ENCODE measurements at places on chromosomes 6 and 20.

- no peak for DNase-seq
Observed at GRCh38 chr6:150270330-150271052, 98.3 kb upstream of the IYD start.

GRCh38 chr6:151036869-151037680 lies 171.6 kb downstream of the MTHFD1L start:
- peak; percentile 12 for DNase-seq

GRCh38 chr6:138507977-138508675 lies 8.8 kb upstream of the NHSL1 start:
- no peak for DNase-seq

DNA sequence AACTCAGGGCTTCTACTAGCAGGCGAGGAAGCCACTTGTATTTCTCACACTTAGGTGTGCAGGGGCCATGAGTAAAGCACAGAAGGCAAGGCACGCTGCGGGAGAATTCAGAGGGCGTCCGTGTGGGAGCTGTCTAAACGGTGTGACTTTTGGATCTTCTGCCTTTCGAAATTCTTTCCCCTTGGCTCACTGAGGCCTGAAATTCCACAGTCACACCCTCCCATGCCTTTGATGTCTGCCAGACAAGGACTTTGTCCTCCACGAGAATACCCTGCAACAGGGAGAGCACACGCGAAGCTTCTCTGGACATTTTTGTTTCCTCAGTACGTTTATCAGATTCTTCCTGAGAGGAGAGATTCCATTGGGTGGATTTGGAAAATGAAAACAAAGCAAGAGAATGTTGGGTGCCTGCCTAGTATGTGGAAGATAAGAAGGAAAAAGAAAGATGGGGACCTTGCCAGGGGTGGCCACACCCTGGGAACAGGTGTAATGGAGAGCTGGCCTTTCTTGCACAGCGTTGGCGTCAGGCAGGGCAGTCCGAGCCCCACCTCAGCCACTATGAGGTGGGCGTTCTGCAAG lies 235.7 kb downstream of the MYLK4 start:
- no peak for DNase-seq

- no peak for DNase-seq
Observed at GRCh38 chr6:39092124-39092523, 22.9 kb downstream of the SAYSD1 start.

GRCh38 chr6:63926950-63927927 lies 291.6 kb downstream of the PHF3 start:
- no peak for DNase-seq

GRCh38 chr6:23587582-23587981 lies 538.4 kb upstream of the NRSN1 start:
- DNase-seq: no peak

- DNase-seq: no peak
Observed at GRCh38 chr6:145252737-145253136, 482.6 kb downstream of the EPM2A start.

DNA sequence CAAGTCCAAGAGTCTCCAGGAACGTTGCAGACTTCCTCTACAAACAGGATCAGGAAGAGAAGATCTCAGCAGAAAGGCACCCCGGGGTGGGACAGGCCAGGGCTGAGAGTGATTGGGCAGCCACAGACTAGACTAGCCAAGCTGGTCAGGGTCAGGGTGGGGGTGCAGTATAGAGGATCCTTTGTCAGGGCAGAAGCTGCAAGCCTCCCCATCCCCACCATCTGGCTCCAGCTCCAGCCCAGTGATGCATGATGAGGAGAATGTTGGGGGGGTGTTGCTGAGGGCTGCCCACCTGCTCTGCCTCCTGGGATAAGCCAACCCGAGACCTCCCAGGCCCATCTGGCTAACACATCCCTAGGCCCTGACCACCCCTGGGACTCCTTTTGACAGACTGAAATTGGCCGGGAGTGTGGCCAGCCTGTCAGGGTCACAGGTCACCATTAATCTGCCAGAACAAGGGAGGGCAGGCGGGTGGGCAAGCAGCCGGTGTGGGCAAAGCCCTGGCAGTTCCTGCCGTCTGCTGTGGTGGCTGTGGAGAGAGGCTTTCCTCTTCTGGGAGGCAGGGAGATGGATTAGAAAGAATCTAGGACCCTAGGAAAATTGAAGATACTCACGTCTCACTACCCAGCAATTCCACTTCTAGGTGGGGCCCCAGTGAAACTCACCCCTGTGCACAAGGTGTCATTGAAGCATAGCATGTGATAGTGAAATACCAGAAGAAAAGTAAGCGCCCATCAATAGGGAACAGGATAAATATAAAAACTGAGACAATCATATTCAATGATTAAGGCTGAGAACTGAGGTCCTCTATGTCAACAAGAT lies 22.1 kb upstream of the SNTA1 start:
- no peak for DNase-seq

DNA sequence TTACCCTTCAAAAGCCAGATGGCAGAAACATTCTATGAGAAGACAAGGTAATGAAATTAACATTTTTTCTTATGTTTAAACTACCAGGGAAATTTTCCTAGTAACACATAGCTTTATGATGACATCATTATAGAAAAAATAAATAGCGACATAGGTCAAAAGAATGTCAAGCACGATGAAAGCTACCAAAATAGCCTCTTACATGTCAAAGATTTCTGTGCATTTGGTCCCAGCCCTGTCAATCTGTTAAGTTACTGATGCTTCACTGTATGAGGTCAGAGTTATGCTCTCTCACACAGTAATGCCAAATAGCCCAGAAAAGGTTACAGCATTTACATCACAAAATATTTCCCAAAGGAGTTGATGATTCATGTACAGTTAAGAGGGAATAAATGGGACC lies 199.8 kb upstream of the DEFB112 start:
- DNase-seq: no peak

DNA sequence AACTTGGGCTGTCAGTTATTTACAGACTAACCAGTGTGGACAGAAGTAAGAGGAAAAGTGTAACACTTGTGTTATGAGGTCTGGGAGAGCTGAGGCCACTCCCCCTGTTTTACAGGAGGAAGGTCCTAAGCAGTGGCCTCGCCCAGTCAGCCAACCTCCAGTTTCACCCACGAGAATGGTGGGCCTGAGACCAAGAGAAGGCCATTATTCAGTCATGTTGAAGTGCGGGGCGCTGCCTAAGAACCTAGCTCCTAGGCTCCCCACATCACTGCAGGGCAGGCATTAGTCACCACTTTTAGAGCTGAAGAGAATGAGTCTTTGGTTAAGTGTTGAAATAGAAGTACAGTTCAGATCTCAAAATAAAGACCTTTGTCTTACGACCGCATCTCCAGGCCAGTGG lies 27.9 kb downstream of the CDYL start:
- no peak for DNase-seq

- DNase-seq: no peak
Observed at GRCh38 chr6:160102956-160103824, 18.4 kb upstream of the SLC22A1 start.

- DNase-seq: no peak
Observed at GRCh38 chr6:75421316-75422023, 72.1 kb downstream of the FILIP1 start.

DNA sequence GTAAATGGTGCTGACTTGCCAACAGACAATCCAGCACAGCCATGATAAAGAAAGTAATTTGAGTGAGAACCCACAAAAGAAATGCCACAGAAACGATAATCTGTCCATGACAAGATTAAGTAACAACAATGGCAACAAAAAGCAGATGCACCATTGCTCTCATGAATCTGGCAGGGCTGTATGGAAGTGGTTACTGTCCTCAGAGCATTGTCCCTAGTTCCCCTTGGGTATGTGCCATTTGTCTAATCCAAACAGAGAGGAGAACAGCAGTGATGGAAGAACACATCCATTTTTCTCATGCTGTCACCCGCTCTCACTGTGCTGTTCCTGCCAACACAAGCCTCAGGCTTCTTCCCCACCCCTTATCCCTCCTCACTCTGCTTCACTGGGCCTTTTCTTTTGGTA lies 65.8 kb downstream of the REV3L start:
- no peak for DNase-seq

GRCh38 chr20:37711994-37712964 lies 18.4 kb downstream of the CTNNBL1 start:
- DNase-seq: no peak

DNA sequence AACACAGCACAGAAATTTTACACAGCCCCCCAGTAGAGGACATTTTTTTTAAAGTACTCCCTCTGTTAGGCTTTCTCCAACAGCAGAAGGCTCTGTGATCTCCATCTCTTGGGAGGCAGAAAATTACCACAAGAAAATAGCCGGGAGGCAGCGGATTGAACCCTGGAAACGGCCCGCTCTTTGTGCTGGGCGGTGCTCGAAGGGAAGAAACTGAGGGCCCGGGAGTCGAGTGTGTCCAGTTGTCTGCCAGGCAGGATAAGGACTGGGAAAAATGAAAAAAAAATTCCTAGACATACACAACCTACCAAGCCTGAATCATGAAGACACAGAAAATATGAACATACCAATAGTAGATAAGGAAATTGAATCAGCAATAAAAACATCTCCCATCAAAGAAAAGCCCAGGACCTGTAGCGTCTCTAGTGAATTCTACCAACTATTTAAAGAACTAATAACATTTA lies 31.5 kb downstream of the POM121L2 start:
- no peak for DNase-seq

- no peak for DNase-seq
Observed at GRCh38 chr20:39107741-39108140, 145.6 kb downstream of the DHX35 start.

DNA sequence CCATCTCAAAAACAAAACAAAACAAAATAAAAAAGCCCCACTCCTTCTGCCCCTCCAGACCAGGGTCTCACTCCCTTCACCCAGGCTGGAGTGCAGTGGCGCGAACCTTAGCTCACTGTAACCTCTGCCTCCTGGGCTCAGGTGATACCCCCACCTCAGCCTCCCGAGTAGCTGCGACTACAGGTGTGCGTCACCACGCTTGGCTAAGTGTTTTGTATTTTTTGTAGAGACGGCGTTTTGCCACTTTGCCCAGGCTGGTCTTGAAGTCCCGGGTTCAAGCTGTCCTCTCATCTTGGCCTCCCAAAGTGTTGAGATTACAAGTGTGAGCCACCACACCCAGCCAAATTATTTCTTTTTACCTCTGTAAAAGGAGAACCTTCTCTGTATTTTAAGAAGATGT lies 110.1 kb downstream of the NCOA3 start:
- DNase-seq: no peak

GRCh38 chr6:79869184-79869583 lies 78.2 kb downstream of the ELOVL4 start:
- no peak for DNase-seq

- no peak for DNase-seq
Observed at GRCh38 chr20:53487461-53488200, 106.0 kb downstream of the ZNF217 start.

DNA sequence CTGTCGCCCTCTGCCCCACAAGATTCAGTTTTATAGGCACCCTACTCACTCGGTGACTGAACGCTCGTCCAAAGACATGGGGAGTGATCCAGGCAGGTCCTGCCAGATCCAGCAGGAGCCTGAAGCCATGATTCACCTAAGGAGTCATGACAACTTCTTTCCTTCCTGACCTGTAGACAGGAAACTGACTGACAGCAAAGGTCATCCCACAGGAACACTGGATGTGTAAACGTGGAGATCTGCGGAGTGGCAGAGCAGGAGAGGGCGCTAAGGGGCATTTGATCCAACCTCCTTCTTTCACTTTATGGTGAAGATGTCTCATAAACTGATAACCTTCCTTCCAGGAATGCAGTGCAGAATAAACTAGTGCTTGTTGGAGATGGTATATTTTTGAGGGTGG lies 192.2 kb downstream of the GJA10 start:
- DNase-seq: no peak

- no peak for DNase-seq
Observed at GRCh38 chr6:20464041-20464440, 62.4 kb downstream of the E2F3 start.

GRCh38 chr6:2482773-2483172 lies 237.4 kb upstream of the GMDS start:
- DNase-seq: no peak

DNA sequence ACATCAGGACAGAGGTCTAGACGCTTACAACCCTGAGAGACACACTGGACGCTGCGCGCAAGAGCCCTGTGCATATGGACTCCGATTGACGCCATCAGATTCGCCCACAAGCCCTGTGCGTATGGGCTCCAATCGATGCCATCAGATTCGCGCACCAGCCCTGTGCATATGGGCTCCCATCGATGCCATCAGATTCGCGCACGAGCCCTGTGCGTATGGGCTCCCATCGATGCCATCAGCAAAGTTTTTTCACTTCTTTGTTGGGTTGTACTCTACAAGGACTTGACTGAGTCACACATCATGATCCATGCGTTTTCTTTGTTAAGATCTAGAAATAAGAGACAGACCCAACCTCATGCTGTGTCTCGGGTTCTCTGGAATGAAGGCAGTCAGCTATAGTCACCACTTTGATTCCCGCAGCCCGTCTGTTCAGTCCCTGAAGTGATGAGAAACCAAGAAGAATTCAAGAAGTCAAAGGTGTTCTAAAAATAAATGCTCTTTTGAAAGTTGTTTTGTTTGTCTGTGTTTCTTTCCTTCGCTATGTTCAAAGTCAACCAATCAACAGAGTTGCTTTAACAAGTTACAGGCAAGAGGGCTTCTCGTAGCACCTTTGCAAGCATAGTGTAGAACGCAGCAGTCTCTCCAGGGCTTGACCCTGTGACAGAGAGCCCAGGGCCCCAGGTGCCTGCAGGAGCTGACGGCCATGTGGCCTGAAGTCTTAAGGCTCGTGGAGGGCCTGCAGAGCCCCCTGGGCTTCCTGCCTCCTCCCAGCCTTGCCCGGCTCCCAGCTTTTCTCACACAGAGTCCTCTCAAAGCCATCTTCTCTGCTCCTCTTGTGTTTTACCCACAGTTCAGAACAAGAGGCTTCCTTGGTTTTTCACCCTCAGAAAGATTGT lies 7.9 kb downstream of the RPS6KA2 start:
- DNase-seq: no peak

DNA sequence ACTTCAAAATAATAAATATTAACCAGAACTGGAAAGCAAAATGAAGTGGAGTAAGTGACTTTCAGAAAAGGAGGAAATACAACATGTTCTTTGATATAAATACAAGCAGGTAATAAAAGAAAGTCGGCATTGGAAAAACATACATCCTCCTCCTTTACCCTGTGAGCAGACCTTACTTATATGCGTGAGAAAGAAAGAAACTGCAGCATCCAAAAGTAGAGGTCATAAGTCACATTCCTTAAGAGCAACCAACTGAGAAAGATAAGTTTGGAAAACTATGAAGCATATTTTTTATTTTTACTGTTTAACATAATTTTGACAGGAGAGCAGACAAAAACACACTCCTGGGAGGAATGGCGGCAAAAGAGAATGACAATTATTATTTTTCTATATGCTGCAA lies 155.5 kb downstream of the HACE1 start:
- no peak for DNase-seq

All from activated T-cell treated with anti-CD3 and anti-CD28 coated beads for 48 hours (primary cell).